ENCODE measurements at places on chromosomes 1 and 21.
A peak's percentile ranks its signal among the peaks of the same experiment; 100 is the strongest.

GRCh38 chr1:57546549-57547330 is 122.9 kb upstream of the DAB1 start:
- H3K4me1 ChIP-seq, result no peaks in the 10 kb centered on the region
- no peak overlapping the region for H3K27ac ChIP-seq
- no peak overlapping the region for H3K4me3 ChIP-seq
- H3K36me3 ChIP-seq, result no peaks in the 10 kb centered on the region
- no peak for DNase-seq
- no peaks in the 10 kb centered on the region for H3K27me3 ChIP-seq

DNA sequence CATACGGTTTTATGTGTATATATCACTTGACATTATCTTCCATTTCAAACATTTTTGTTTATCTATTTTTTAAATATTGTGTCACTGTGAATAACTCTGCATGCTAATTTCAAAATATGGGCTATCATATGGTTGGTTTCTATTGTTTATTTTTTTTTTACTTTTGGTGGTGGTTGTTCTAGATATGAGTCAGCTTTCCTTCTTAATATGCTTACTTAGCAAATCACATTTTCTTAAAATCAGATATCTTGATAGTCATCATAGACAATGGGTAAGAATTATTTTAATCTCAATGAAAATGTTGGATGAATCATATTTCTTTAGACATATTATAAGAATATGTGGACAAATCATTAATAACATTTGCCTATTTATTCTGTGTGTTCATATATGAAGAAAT is 881.5 kb downstream of the BRINP3 start:
- DNase-seq, result no peak
- H3K36me3 ChIP-seq, result no peaks in the 10 kb centered on the region
- no peak overlapping the region for H3K4me3 ChIP-seq

DNA sequence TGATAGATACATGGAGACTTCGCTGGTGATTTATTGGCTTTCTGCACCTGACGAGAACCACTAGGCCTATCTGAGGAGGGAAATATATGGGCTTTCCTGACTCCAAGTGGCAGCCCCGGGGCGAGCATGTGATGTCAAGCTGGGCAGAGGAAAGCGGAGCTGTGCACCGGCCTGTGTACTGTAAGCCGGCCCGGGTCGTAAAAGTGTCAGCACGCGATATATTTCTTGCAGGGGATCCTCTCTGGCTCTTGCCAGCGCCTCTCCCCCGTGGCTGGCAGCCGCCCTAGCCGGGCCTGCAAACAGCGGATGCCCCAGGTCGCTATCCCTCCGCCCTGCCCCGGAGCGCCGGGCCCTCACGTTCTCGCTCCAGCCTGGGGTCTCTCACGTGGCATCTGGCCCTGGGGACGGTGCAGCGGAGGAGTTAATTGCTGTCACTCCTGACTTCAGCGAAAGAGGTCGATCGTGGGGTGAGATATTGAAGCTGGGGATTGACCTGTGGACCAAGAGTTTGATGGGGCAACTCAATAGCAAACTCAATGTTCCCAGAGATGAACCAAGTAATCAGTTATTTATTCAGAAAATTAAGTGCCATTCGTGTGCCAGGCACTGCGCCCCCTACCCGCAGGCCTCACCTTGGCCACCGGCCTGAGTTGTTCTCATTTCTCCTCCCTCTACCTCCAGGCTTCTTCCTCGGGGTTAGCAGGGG is 41.0 kb upstream of the HAO2 start:
- H3K27me3 ChIP-seq, result no peaks in the 10 kb centered on the region
- no peak overlapping the region for H3K27ac ChIP-seq
- DNase-seq, result no peak
- no peaks in the 10 kb centered on the region for H3K36me3 ChIP-seq
- peaks cover 23% of the 10 kb centered on the region for H3K4me1 ChIP-seq

- no peak overlapping the region for H3K4me3 ChIP-seq
- H3K36me3 ChIP-seq, result no peaks in the 10 kb centered on the region
- H3K4me1 ChIP-seq, result no peaks in the 10 kb centered on the region
- no peak for DNase-seq
- H3K27me3 ChIP-seq, result no peaks in the 10 kb centered on the region
- H3K27ac ChIP-seq, result no peak overlapping the region
Measured at GRCh38 chr21:14683063-14683462, 136.9 kb upstream of the SAMSN1 start.

DNA sequence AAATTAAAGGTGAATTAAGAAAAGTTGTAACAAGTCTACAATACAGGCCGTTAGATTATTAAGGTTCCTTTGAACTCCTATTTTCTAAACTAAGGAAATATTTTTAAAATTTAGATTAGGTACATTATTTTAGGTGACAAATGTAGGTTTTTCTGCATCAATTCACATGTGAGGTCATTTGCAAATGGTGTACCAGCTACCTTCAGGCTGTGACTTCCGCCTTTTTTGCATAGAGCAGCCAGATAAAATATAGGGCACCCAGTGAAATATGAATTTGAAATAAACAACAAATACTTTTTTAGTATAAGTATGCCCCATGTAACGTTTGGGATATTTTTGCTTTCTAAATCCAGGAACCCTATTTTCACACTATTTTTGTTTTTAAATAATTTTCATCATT is 544.0 kb downstream of the LMO4 start:
- no peak overlapping the region for H3K4me3 ChIP-seq
- H3K27ac ChIP-seq, result no peak overlapping the region
- no peaks in the 10 kb centered on the region for H3K36me3 ChIP-seq
- no peaks in the 10 kb centered on the region for H3K27me3 ChIP-seq

DNA sequence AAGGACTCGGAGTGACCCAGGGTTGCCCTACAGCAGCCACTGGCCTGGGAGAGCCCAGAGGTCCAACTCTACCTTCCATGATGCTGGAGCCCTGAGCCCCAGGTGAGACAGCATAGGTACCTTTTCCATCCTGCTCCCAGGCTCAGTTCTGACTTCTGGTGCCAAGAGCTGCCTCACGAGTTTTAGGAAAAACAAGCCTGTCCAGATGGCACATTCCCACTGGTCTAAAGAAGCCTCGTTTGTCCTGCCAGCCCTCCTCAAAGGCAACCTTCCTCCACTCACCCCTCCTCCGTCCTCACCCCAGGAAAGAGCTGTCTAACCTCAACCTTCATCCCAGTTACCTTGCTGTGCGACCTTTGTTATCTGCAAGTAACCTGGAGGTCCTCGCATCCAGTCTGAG is 53.5 kb upstream of the PRELP start:
- H3K27me3 ChIP-seq, result peaks cover 9% of the 10 kb centered on the region
- no peak overlapping the region for H3K27ac ChIP-seq
- H3K36me3 ChIP-seq, result no peaks in the 10 kb centered on the region
- DNase-seq, result no peak
- no peaks in the 10 kb centered on the region for H3K4me1 ChIP-seq

- no peak overlapping the region for H3K4me3 ChIP-seq
- no peaks in the 10 kb centered on the region for H3K36me3 ChIP-seq
- no peak overlapping the region for H3K27ac ChIP-seq
- H3K27me3 ChIP-seq, result no peaks in the 10 kb centered on the region
Measured at GRCh38 chr1:41983451-41983850, 64.7 kb upstream of the HIVEP3 start.

DNA sequence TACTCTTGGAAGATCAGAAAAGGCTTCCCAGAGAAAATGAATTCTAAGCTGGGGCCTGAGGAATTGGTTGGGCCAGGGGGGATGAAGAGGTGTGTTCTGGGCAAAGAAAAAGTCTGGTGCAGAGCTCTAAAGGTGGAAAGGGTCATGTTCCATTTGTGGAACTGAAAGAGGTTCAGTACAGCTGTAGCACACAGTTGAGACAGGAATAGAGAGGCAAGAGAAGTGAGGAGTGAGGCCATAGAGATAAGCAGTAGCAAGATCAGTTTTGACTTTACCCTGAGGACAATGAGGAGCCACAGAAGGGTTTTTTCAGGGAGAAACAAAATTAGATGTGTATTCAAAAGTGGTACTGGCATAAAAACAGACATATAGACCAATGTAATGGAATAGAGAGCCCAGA is 30.3 kb upstream of the MUTYH start:
- H3K27me3 ChIP-seq, result no peaks in the 10 kb centered on the region
- H3K4me1 ChIP-seq, result peaks cover 23% of the 10 kb centered on the region
- H3K4me3 ChIP-seq, result no peak overlapping the region
- H3K27ac ChIP-seq, result no peak overlapping the region

- no peaks in the 10 kb centered on the region for H3K27me3 ChIP-seq
- H3K27ac ChIP-seq, result no peak overlapping the region
- no peak overlapping the region for H3K4me3 ChIP-seq
- H3K36me3 ChIP-seq, result no peaks in the 10 kb centered on the region
- H3K4me1 ChIP-seq, result no peaks in the 10 kb centered on the region
Measured at GRCh38 chr1:115166531-115167091, 77.3 kb upstream of the TSPAN2 start.

DNA sequence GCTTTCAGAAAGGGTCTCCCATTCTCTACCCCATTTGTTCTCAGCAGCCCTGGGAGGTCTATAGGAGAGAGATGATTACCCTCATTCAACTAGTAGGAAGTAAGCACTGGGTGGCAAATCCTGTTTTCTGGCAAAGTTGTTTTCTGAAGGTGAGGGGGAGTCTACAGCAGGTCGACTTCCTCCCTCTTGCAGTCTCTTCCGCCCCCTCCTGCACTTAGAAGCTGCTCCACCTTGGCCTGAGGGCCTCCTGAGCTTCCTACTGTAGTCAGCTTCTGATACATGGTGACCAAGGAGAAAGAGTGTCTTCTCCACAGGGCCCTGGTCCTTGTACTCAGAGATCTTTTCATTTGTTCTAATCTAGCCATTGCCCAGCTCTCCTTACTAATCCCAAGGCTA is 93.1 kb downstream of the RGL1 start:
- no peak overlapping the region for H3K4me3 ChIP-seq
- no peak overlapping the region for H3K27ac ChIP-seq
- DNase-seq, result no peak
- H3K36me3 ChIP-seq, result no peaks in the 10 kb centered on the region
- H3K27me3 ChIP-seq, result no peaks in the 10 kb centered on the region

- peak overlapping the region; percentile 73 for H3K4me3 ChIP-seq
- H3K27ac ChIP-seq, result no peak overlapping the region
- no peak for DNase-seq
- no peaks in the 10 kb centered on the region for H3K36me3 ChIP-seq
- H3K27me3 ChIP-seq, result no peaks in the 10 kb centered on the region
- peaks cover 46% of the 10 kb centered on the region for H3K4me1 ChIP-seq
Measured at GRCh38 chr1:205229399-205229871, 1.7 kb downstream of the TMCC2 start.

DNA sequence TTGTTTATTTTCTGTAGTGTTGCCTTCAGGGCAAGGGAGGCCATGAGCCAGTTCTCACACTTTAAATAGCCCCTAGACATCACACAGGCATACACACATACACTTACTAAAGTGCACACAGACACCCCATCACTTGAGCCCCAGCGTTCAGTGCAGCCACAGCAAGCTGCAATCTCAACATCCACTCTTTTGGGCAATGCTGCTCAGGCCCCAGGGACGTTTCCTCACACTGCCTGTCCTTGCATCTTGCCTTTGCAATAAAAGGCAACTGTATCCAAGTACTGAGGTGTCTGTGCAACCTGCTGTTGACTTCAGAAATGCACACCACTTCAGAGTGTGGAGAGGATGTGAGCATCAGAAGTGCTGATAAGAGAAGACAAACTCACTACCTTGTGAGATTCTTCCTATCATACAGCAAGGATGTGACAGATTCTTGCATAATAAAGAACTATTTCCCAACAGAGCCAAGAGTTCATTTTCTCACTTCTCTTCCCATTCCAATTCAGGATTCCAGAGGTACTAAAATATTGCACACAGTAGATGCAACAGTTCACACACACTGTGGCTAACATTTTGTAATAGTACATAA is 36.2 kb downstream of the IRF2BP2 start:
- H3K4me1 ChIP-seq, result peaks cover 3% of the 10 kb centered on the region
- H3K27me3 ChIP-seq, result no peaks in the 10 kb centered on the region
- H3K36me3 ChIP-seq, result no peaks in the 10 kb centered on the region
- no peak overlapping the region for H3K4me3 ChIP-seq

- H3K27me3 ChIP-seq, result no peaks in the 10 kb centered on the region
- H3K4me1 ChIP-seq, result peaks cover 4% of the 10 kb centered on the region
- H3K27ac ChIP-seq, result no peak overlapping the region
Measured at GRCh38 chr1:39907528-39908453, 6.1 kb upstream of the MYCL start.

Measured in esophagus squamous epithelium (tissue), 5 donors.